ENCODE measurements at places on chromosomes 3 and 15. TPM values are rescaled to one million over a fixed set of nuclear protein-coding genes. Genes with fewer than 3 reads are reported as not detected.

DNA sequence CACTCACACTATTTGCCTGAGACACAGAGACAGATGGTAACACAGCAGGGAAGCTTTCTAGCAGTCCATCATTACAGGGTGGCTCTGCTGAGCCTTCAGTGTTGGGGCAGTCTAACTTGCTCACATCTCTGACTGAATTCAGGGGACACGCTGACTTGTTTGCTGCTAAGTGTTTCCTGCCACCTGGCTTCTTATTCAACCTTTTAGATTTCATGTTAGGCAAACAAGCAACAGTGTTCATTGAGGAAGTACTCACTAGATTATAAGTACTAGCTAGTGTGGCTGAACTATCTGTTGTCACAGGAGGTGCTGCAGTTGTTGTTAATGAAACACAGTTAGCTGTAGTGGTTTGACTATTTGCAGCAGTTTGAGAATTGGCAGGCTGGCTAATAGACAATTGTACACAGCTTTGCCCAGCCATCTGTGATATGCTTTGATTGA lies 37.3 kb downstream of the USF3 start:
- ATAC-seq = no peak

TMC3 gene
- 0.35 TPM for total RNA-seq

GRCh38 chr3:105427332-105427731 lies 60.6 kb downstream of the ALCAM start:
- ATAC-seq = no peak

GRCh38 chr3:72120806-72121778 lies 336.1 kb upstream of the PROK2 start:
- no peak for ATAC-seq

GRCh38 chr3:14151471-14152083 lies 26.7 kb downstream of the TMEM43 start:
- ATAC-seq = no peak

C3orf20 gene
- total RNA-seq = 0.21 TPM

- ATAC-seq = peak; percentile 33
Measured at GRCh38 chr3:139455855-139456254, 20.5 kb downstream of the RBP2 start.

PLA1A gene
- total RNA-seq = not detected

GRCh38 chr3:168285506-168285905 lies 189.8 kb upstream of the GOLIM4 start:
- ATAC-seq = no peak

- no peak for ATAC-seq
Measured at GRCh38 chr15:61155741-61156700, 73.1 kb downstream of the RORA start.

GRM7 gene
- 4.8 TPM for total RNA-seq

GRCh38 chr3:196519718-196520082 lies 4.6 kb upstream of the SMCO1 start:
- no peak for ATAC-seq

- no peak for ATAC-seq
Measured at GRCh38 chr3:12961007-12961696, 112.1 kb downstream of the IQSEC1 start.

- ATAC-seq = no peak
Measured at GRCh38 chr15:56948000-56948763, 29.7 kb downstream of the TCF12 start.

- ATAC-seq = no peak
Measured at GRCh38 chr3:195461594-195462307, 18.9 kb upstream of the ACAP2 start.

AQP9 gene
- total RNA-seq = not detected

DNA sequence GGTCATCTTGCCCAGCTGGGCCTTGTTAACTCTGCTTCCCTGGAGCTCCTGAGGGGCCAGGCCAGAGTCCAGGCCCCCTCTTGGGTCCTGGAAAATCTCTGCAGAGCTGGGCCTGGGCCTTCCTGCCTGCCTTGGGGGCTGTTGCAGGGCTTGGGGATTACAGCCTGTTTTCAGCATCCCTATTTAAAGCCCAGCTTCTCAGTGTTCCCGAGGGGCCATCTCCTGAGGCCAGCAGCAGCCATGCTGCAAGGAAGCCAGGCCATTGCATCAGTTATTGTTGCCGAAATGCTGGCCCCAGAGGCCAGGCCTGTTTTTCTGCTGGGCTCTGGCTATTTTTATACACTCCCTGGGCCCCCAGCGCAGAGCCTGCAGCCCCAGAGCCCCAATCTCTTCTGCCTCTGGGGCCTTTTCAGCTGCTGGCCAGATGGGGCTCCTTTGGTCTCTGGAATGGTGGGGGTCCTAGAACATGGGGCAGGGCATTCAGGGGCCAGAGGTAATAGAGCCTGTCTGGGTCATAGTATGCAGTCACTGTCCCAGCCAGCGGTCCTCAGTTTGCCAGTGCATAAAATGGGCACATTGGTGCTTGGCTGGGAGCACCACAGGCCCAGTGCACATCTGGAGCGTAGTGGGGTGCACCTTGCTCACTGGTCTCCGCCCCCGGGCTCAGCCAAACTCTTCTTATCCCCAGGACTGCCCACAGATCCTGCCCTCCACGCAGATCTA lies 28.5 kb downstream of the PLXNA1 start:
- peak; percentile 36 for ATAC-seq

NTRK3 gene
- 11.6 TPM for total RNA-seq

MCF2L2 gene
- 3.0 TPM for total RNA-seq

HRG gene
- 0.31 TPM for total RNA-seq

DNA sequence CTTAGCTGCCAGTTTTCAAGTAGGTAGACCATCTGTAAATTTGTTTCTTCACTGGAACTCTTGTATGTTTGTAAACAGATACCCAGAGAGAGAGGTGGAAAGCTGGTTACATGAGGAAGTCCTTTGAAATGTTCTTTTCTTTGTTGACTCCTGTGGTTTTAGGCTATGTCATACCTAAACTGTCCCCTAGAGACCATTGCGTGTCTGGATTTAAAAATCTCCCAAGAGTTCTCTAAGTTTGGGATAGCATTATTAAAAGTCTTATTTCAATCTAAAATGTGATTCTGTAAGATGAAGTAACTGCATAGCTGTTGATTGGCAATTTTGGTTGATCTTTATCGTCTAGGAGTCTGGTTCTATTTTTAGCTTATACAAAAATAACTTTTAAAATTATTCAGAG lies 127.2 kb downstream of the GHSR start:
- ATAC-seq = no peak

GRCh38 chr3:100697172-100697571 lies 12.1 kb upstream of the TFG start:
- ATAC-seq = peak; percentile 52

PRTG gene
- total RNA-seq = 67.8 TPM

DNA sequence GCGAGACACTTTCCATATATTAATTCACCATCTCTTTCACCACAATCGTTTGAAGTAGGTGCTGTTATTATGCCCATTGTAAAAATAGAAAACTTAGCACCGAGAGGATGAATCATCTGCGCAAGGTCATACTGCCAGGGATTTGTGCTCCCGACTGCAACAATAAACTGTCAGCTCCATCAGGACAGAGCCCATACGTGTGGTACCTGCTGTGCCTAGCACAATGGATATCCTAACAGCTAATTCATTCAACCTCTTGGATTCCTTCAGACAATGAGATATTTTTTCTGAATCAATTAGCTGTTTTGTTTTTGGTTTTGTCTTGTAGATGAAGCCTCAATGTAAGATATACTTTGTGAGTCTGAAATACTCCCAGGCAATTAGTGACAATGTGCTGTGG lies 32.3 kb upstream of the PROK2 start:
- no peak for ATAC-seq

SKOR1 gene
- total RNA-seq = 0.63 TPM

PARP15 gene
- total RNA-seq = 0.28 TPM

- ATAC-seq = no peak
Measured at GRCh38 chr3:52357151-52358080, 41.3 kb downstream of the DNAH1 start.

DNA sequence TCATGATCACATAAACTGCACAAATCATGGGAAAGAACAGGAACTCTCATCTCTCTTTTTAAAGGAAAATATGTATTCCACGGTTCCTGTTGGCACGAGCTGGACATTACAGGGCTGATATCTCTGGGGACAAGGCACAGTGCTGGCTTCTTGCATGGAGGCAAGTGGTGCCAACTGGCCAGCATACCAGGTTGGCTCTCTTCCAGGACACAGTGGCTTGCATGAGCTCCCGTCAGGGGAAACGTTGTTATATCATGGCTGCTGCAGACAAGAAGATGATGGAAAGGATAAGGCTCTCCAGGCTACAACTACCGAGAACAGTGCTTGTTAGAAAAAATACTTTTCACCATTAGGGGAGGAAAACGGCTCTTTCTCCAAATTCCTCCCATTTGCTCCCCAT lies 283.9 kb downstream of the RORA start:
- no peak for ATAC-seq

DNA sequence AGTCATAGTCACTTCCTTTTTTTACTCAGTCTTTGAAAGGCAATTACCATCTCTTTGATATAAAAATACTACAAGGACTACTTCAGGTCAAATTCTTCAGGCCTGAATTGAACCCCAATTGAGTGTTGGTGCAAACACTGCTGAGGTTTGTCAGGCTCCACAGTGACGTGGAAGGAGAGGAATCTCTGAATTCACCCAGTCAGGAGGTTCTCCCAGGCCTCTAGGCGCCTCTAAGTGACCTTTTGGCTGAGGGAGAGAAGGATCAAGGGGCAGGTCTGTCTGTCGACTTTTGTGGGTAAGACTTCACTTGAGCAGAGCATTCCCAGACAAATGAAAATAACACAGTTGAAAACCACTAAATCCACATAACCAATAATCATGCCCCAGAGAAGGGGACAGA lies 227.6 kb upstream of the CHRNA7 start:
- ATAC-seq = no peak

- ATAC-seq = no peak
Measured at GRCh38 chr15:58627701-58628100, 121.8 kb downstream of the ADAM10 start.
